ENCODE measurements at places on chromosomes 6 and 20.

DNA sequence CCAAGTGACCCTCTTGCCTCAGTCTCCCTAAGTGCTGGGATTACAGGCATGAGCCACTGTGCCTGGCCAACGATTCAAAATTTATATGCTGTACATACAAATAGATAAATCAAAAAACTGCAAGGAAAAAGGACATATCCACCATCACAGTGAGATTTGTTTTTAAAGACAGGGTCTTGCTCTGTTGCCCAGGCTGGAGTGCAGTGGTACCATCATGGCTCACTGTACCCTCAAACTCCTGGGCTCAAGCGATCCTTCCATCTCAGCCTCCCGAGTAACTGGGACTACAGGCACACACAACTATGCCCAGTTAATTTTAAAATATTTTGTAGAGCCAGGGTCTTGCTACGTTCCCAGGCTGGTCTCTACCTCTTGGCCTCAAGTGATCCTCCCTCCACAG is 61.5 kb downstream of the MAP3K7 start:
- DNase-seq: no peak

- no peak for DNase-seq
These were observed 35.2 kb downstream of the DOK5 start for GRCh38 chr20:54510541-54511129.

DNA sequence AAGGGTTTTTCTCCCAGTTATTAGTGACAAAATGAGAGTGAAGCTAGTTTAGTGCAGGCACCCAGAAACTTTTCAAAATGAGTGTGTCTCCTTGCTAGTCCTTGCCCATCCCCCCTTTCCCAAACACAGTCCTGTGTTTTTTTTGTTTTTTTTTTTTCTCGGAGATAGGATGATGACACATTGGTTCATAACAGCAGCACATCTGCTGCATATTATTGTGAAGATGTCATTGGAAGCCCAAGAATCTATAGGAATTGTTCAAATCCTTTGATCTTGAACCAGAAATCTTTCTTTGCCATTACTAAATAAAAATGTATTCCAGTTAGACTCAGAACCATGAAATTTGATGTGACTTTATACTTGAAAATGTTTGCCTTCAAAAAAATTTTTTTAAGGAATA is 162.4 kb downstream of the FRK start:
- DNase-seq: no peak

GRCh38 chr20:60339738-60340137 is 381.5 kb downstream of the CDH26 start:
- no peak for DNase-seq

- DNase-seq: peak; percentile 55
These were observed 414.0 kb downstream of the GJA1 start for GRCh38 chr6:121849477-121849876.

DNA sequence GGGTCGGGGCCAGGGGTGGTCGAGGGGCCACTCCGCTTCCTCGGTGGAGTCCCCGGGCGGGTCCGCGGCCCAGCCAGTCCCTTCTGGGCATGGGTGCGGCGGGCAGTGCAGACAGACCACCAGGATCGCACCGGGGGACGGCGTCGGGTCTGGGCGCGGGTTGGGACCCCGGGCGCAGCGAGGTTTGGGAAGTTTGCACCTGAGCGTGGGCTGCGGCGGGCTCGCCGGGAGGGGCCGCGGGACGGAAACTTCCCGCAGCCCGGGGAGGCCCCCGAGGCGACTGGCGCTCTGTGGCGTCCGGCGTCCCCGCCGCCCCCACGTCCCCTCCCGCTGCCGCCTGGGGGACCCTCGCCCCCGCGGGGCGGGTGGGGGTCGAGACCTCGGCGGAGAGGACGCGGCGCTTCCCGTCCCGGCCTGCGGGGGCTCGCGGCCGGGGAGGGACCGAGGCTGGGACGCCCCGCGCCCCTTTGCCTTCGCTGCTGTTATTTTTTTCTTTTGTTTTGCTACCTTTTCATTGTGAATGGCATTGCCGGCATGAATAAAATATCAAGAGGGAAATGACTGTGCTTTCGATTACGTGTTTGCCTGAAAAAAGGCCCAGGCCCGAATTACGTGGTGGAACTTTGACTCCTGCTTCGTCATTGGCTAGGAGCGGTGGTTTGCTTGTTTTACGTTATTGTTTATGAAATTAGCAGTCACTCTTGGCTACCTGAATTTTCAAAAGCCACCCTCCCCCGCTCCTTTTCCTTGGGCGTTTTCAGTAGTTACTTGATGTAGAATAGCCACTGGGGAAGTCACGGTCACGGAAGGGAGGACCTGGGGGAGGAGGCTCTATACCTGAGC is 703 bp downstream of the SNX9 start:
- DNase-seq: peak; percentile 65

GRCh38 chr6:69820438-69820837 is 23.6 kb upstream of the LMBRD1 start:
- DNase-seq: no peak

- peak; percentile 55 for DNase-seq
These were observed 174.1 kb downstream of the DOK5 start for GRCh38 chr20:54649511-54649962.

Data from glomerular endothelial cell (primary cell).